AML-193 (cell line): ENCODE measurements at places on chromosomes 3 and 15.

GRCh38 chr3:38124324-38125122 is 12.4 kb downstream of the ACAA1 start:
- no peak for DNase-seq

GRCh38 chr15:93610944-93611343 is 521.9 kb upstream of the RGMA start:
- no peak for DNase-seq

- DNase-seq: no peak
Observed at GRCh38 chr3:24506966-24507775, 12.5 kb upstream of the THRB start.

DNA sequence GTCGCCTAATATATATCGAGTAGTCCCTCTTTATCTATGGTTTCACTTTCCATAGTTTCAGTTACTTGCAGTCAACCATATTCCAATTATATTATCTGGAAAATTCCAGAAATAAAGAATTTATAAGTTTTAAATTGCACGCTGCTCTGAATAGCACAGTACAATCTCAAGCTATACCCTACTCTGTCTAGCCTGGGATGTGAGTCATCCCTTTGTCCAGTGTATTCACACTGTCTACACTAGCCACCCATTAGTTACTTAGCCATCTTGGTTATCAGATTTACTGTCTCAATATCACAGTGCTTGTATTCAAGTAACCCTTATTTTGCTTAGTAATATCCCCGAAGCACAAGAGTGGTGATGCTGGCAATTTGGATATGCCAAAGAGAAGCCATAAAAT is 72.1 kb upstream of the EOMES start:
- DNase-seq: no peak

GRCh38 chr3:141243271-141243707 is 11.7 kb downstream of the PXYLP1 start:
- DNase-seq: no peak

- DNase-seq: no peak
Observed at GRCh38 chr15:66153549-66154415, 99.8 kb downstream of the MEGF11 start.

DNA sequence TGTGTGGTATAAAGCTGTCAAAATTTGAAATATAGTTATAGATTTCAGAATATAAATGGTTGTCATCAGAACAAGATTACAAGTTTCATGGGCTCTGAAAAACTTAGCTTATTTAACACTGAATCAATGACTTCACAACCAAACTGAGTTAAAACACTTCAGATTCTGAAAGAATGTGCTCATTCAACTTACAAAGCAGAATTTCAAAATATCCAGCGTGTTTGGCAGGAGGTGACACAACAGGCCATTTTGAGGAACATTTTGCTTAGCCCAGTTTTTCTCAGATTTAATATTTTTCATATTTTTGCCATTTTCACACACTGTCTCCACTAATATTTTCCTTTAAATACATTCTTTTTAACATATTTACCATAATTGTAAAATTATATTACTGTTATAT is 781.1 kb downstream of the TUSC7 start:
- peak; percentile 37 for DNase-seq

- DNase-seq: no peak
Observed at GRCh38 chr3:149368674-149369497, 8.6 kb downstream of the TM4SF1 start.

GRCh38 chr3:50542177-50543034 is 25.1 kb downstream of the C3orf18 start:
- DNase-seq: peak; percentile 30

DNA sequence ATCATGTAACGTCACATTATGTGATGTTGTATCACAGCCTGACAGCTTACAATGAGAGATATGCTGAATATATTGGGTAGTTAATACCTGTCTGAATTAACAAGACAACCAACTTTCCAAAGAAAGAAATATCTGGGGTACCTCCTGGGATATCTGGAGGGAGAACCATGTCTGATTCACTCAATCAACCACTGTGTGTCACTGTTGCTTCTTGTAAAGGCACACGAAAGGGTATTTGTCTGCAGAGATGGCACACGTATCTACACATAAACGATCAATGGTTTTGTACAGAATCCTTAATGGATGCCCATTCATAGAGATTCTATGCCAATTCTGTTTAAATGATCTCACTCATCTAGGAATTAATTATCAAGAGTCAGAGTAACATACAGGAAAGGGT is 252.1 kb upstream of the TMCO5A start:
- peak; percentile 15 for DNase-seq

- DNase-seq: no peak
Observed at GRCh38 chr3:193982258-193982659, 153.7 kb upstream of the HES1 start.

DNA sequence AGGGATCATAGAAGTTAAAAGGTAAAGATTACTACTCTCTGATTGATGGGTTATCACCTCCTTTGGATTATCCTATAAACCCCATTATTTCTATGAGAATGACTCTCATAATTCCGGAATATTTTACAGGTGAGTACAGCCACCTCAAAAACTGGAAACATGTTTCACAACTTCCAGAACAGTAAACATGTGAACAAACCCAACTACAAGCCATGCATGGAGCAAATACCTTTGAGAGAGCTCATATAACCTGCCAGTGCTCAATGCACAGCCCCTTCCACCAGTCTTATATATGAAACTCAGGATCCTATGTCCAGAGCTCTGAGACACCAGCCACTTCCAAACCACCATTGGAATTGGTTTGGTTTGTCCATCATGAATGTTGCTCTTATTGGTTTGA is 208.0 kb downstream of the MECOM start:
- DNase-seq: no peak

DNA sequence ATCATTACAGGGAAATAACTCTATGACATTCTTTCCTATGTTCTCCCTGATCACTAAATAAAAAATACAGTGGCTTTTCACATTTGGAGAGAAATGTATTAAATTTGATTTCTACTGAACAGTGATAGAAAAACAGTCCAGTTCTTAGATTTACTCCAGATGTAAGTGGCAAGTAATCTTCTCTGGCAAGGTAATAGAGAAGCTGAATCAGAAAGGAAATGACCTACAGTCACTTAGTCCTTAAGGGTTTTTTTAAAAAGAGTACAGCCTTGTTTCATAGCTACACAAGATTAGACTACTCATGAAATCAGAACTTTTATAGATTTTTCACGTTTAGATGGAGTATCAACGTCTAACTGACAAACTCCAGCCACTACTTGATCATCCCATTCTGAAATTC is 236.9 kb downstream of the CADPS start:
- no peak for DNase-seq

DNA sequence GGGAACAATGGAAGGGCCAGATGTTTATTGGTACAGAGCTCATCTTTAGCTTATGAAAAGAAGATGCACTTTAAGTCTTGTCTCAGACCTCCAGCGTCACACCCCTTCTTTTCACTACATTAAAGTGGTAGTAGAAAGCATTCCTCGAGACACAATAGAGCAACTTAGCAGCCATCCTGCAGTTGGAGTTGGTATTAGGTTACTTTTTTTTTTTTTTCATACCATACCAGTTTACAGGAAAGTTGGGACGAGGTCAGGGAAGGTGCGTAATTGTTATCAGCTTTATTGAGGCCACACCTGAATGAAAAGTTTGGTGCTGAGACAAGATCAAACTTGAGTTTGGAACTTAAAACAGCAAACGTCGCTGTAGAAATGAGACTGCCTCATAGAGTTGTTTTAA is 203.8 kb downstream of the SOX2 start:
- no peak for DNase-seq

GRCh38 chr3:129036222-129037092 is 24.1 kb upstream of the GP9 start:
- DNase-seq: no peak

- DNase-seq: no peak
Observed at GRCh38 chr3:102531686-102532085, 96.9 kb downstream of the ZPLD1 start.

GRCh38 chr15:55980511-55980910 is 12.9 kb downstream of the NEDD4 start:
- DNase-seq: no peak

DNA sequence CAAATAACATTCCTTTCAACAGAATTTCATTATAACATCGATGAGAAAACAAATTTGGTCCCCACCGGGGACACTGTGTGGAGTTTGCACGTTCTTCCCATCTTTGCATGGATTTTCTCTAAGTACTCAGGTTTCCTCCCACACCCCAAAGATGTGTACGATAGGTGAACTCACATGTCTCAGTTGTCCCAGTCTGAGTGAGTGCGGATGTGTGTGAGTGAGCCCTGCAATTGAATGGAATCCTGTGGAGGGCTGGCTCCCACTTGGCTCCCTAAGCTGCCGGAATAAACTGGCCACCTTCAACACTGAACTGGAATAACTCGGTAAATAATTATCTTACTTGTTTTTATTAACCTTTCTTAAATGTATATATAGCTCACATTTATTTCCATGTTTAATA is 77.0 kb downstream of the TRANK1 start:
- no peak for DNase-seq

- no peak for DNase-seq
Observed at GRCh38 chr3:103195216-103195615, 760.4 kb downstream of the ZPLD1 start.

- DNase-seq: no peak
Observed at GRCh38 chr3:23829242-23829934, 23.6 kb downstream of the UBE2E1 start.

- no peak for DNase-seq
Observed at GRCh38 chr15:73386886-73387506, 18.2 kb upstream of the HCN4 start.

- no peak for DNase-seq
Observed at GRCh38 chr3:172859041-172859440, 108.5 kb downstream of the ECT2 start.

GRCh38 chr15:31486906-31487695 is 160.5 kb downstream of the KLF13 start:
- DNase-seq: no peak

GRCh38 chr3:58116161-58116955 is 94.4 kb downstream of the DNASE1L3 start:
- DNase-seq: no peak

- no peak for DNase-seq
Observed at GRCh38 chr15:58064082-58064979, 1.2 kb downstream of the ALDH1A2 start.

- no peak for DNase-seq
Observed at GRCh38 chr15:72169921-72170611, 27.5 kb downstream of the GRAMD2A start.

- no peak for DNase-seq
Observed at GRCh38 chr3:16060358-16060852, 114.1 kb upstream of the GALNT15 start.

- no peak for DNase-seq
Observed at GRCh38 chr3:35500641-35501350, 138.5 kb upstream of the ARPP21 start.

GRCh38 chr3:15973940-15974339 is 176.2 kb upstream of the ANKRD28 start:
- peak; percentile 63 for DNase-seq

- DNase-seq: no peak
Observed at GRCh38 chr15:42080186-42080918, 14.0 kb downstream of the PLA2G4D start.

- DNase-seq: no peak
Observed at GRCh38 chr3:54120657-54121413, 1.5 kb upstream of the CACNA2D3 start.

DNA sequence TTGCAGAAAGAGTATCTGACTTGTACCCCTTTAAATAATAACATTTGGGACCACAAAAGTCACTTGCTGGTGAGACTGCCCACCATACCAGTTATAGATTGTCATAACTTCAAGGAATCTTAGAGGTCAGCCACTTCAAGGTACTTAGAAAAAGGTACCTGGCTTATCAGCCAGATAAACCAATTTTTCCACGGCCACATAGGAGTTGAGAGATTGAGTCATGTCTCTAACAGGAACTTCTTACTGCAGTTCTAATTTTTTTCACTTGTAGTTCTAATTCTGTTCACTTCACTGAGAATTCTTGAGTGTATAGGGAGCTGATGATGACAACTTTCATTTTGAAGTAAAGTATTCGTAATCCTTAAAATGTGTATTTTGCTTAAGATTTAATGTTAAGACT is 317.1 kb upstream of the CBLB start:
- DNase-seq: no peak

GRCh38 chr3:14633819-14634424 is 17.6 kb upstream of the CCDC174 start:
- peak; percentile 81 for DNase-seq

GRCh38 chr3:43615133-43615532 is 6.7 kb downstream of the ANO10 start:
- no peak for DNase-seq

DNA sequence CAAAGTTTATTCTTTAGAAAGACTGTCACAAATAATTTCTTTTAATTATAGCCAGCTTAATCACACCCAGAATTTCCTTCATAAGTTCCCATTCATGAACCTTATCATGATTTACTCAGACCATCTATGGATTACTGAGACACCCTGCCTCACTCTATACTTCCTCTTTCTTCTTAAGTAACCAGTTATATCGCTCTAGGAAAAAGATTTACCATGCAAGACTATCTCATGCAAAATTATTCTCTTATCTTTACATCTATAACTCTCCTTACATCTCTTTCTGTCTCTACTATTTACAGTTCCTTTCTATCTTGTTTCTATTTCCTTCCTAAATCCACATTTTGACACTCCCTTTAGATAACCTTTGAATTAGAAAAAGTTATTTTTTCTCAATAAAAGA is 316.8 kb downstream of the POLQ start:
- DNase-seq: no peak

GRCh38 chr3:178428037-178428436 is 108.2 kb upstream of the KCNMB2 start:
- DNase-seq: no peak

GRCh38 chr3:155549087-155549486 is 195.8 kb downstream of the PLCH1 start:
- DNase-seq: peak; percentile 78

DNA sequence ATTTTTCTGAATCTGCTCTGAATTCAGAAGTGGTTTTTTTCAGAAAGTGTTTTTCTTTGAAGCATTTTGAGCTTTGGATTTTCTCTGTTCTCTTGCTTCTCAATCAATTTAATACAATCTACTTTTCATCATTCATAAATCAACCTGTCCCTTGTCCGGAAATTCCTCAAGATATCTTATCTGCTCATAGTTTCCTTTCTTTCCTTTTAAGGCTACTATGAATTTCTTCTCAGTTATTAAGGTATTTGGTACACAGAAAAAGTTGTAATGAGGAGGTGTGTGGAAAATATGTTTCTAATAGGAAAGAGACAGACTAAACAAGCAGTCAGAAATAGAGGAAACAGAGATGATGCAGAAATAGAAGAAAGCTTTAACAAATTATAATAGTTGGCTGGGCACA is 14.4 kb downstream of the CGGBP1 start:
- no peak for DNase-seq

GRCh38 chr15:66138096-66138783 is 115.3 kb downstream of the MEGF11 start:
- DNase-seq: no peak

DNA sequence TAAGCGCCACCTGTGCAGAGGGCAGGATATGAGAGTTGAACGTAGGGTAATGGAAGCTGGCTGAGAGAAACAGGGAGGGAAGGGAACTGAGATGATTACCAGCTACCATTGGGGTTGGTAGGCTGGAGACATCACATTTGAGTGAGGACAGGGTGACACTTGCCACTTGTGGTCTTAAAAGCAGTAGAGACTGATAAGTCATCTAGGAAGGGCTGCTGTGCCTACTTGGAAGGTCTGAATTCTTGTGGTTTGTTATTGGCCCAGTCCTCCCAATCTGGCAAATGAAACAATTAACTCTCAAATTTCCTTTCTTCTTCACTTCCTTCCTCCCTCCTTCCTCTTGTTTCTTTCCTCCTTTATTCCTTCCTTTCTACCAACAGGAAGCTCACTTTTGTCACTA is 46.8 kb downstream of the COL6A5 start:
- DNase-seq: no peak
